Activated CD4-positive, CD25-positive, alpha-beta regulatory T cell treated with anti-CD3 and anti-CD28 coated beads, Interleukin-2, amount 50 U/mL, for 16 hours (primary cell): ENCODE measurements at places on chromosomes 7 and 10.
A peak's percentile ranks its signal among the peaks of the same experiment; 100 is the strongest.

DNA sequence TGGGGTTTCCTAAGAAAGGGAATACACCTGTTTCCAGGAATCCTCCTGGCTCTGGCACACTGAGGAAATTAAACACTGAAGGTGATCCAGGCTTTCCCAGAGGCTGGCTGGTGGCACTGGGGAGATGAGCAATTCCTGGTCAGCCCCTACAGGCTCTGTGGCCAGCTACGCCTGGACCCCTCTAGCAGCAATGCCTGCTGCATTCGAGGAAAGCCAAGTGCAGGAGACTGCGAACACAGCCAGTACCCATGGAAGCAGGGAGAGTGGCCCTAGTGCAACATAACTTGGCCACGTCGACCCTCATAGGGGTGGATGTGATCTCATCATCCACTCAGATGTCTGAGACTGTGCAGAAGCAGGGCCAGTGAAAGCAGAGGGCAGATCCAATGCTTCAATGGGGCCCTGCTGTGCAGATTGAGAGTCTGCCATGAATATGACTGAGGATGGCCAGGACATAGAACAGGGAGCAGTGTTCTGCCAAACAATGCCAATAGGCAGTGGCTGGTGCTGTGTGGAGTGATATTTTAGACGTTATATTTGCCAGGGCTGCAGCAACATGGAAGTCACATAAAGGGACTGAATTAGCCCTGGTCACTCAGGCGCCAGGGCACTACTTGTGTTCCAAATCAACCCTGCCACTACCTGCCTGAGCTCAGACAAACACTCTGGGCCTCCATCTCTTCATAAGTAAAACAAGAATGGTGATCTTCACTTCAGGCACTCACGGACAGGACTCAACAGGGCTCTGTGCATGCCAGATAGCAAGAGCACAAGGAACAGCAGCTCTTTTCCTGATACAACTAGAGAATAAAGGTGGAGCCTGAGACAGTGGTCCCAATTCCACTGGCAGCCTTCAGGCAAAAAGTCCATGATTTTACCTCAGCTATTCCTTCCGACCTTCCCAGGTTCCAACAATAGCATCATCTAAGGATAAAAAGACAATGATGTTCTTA is 2.4 kb downstream of the ZNF488 start:
- DNase-seq: no peak

- no peak for DNase-seq
Measured at GRCh38 chr10:5528989-5529701, 4.4 kb downstream of the CALML3 start.

DNA sequence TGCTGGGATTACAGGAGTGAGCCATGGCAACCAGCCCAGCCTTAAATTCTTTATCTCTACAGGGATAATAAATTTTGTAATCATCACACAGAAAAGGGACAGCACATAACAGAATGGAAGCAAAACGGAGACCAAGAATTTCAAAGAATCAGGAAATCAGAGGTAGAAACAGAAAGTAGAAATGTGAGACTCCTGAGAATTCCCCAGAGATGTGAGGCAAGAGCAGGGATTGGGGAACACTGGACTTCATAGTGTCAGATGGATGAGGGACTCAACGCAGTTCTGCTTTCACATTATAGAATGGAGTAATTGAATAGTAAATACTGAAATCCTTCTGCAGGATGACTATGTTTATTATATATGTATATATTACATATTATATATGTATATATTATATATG is 52.5 kb upstream of the MPP7 start:
- DNase-seq: no peak

GRCh38 chr7:12028508-12028907 is 182.6 kb upstream of the TMEM106B start:
- DNase-seq: no peak

- no peak for DNase-seq
Measured at GRCh38 chr7:18995811-18996426, 121.5 kb downstream of the TWIST1 start.

GRCh38 chr7:75725306-75725705 is 13.4 kb downstream of the HIP1 start:
- DNase-seq: no peak

- DNase-seq: no peak
Measured at GRCh38 chr7:28135760-28136159, 44.8 kb downstream of the JAZF1 start.

GRCh38 chr7:130492523-130493274 is 814 bp downstream of the MEST start:
- no peak for DNase-seq

- DNase-seq: no peak
Measured at GRCh38 chr7:148058092-148058491, 532.5 kb upstream of the C7orf33 start.

GRCh38 chr7:143257501-143257900 is 5.7 kb upstream of the GSTK1 start:
- no peak for DNase-seq

- no peak for DNase-seq
Measured at GRCh38 chr7:159118197-159118595, 26.5 kb downstream of the VIPR2 start.

GRCh38 chr7:117135553-117135891 is 182.2 kb downstream of the ST7 start:
- no peak for DNase-seq

DNA sequence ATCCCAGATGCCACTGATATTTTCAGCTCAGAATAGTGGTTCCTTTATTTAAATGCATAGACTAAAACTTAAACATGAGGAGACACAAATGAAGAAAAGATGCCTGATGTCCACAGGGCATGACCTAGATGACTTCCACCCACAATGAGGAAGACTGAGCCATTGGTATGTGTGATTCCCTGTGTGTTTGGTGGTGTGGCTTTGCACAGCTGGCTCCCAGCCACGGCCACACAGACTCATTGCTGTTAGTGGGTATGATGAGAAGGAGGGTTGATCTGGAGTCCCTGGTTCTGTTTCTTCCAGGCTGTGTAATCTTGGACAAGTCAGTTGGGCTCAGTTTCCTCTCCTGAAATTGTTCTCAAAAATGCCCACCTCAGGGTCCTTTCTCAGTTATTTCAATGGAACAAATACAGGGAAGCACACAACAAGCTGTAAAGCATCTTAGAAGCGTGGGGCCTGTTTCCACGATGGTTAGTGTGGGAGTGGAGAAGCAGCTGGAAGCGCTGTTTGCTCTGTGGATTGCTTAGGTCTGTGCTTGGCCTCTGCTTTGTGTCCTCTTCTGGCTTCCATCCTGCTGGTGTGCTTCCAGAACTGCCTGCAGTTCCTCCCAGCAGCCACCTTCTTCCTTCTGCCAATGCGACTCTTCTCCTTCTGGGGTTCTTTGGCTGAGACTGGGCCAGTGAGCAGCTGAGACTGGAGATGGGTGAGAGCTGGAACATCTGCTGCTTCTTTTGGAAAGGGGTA is 303.7 kb downstream of the BMPER start:
- no peak for DNase-seq

DNA sequence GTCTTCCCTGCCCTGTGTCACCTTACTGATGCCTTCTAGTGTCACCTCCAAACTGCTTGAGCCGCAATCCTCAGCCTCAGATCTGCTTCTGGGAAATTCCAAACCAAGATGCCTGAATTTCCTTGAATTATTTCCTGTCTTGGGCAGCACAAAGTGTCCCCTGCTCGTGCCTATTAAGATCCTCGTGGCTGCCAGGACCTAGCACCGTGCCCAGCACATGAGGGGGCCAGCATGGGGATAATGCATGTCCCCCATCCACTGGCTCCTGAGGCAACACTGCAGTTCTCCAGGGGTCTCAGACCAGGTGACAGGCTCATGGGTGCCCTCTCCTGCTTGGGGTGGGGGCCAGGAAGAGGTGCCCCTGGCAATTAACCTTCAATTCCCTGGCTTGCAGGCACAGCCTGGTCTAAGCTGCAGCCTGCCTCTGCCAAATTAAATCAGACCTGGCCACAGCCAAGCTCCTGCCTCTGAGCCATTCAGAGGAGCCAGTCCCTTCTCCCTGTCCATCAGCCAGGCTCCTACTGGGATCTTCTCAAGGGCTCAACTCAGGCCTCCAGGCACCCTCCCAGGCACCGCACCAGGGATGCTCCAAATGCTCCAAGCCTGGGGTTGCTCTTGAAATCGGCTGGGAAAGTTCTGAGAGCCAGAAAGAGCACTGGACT is 146.6 kb downstream of the SH3PXD2A start:
- DNase-seq: no peak

GRCh38 chr10:97511711-97512440 is 13.2 kb downstream of the UBTD1 start:
- DNase-seq: no peak

GRCh38 chr10:133445268-133445732 is 8.4 kb upstream of the SCART1 start:
- no peak for DNase-seq

DNA sequence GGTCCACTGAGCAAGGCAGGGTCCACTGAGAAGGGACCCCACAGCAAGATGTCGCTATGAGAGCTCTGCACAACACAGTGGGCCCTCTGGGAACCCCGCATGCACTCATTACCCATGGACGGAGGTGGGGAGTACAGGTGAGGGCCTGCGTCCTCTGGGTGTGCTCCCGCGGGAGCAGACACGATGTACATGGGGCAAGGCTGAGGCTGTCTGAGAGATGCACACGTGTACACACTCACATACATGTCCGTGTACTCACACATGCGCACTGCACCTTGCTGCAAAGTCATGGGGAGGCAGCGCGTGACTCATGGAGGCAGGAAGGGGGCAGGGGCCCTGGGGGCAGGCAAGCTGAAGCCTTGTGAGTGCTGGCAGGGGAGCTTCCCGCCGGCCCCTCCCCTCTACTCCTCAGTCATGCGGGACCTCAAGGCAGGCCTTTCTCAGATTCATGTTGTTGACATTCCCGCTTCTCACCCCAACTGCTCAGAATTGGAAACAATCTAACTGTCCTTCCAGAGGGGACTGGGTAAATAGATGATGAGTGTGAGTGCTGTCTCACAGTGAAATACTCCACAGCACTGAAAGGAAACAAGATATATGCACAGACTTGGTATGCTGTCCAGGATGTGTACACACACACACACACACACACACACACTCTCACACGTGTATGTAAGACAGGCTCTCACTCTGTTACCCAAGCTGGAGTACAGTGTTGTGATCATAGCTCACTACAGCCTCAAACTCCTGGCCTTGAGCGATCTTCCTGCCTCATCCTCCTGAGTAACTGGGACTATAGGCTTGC is 40.0 kb downstream of the GOLGA7B start:
- no peak for DNase-seq

DNA sequence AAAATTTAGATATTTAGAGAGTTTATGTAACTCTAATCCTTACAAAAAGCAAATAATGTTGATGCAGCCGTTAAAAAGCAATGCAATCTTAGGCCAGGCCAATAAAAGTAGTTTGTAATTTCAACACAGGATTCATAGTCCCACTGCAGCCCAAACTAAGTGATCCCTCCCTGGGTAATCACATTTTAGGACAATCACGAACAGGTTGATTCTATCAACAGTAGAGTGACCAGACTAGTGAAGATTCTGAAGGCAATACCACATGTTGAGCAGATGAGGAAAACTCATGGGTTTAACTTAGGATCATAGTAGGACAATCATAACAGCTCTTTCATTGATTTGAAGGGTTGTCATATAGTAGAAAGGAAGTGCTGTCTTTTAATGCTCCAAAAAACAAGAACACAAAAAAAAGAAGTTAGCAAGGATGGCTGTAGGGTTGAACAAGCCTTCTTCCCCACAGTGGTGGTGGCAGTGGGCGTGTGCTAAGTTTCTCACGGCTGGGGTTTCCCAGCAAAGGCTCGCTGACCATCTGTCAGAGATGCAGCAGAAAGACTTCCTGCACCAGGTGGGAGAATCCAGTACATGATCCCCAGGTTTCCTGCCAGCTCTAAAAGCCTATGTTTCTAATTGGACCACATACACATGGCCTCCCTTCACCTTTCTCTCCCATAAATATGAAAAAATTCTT is 212.2 kb downstream of the CHRM2 start:
- DNase-seq: no peak

GRCh38 chr10:17273403-17273802 is 45.4 kb downstream of the VIM start:
- DNase-seq: no peak

GRCh38 chr10:4306871-4307270 is 519.1 kb upstream of the AKR1E2 start:
- no peak for DNase-seq

- DNase-seq: no peak
Measured at GRCh38 chr10:4733843-4734224, 92.2 kb upstream of the AKR1E2 start.

GRCh38 chr7:150514748-150515222 is at the start of gene GIMAP7:
GIMAP7 (plus strand) TSS chr7:150514872; CDS start chr7:150519975, 5,103 bp downstream.
- peak; percentile 37 for DNase-seq

- no peak for DNase-seq
Measured at GRCh38 chr7:17094963-17095574, 203.4 kb upstream of the AHR start.

- DNase-seq: no peak
Measured at GRCh38 chr7:28818996-28819395, 139.1 kb downstream of the TRIL start.

GRCh38 chr10:16789261-16789660 is 28.0 kb downstream of the RSU1 start:
- DNase-seq: no peak

DNA sequence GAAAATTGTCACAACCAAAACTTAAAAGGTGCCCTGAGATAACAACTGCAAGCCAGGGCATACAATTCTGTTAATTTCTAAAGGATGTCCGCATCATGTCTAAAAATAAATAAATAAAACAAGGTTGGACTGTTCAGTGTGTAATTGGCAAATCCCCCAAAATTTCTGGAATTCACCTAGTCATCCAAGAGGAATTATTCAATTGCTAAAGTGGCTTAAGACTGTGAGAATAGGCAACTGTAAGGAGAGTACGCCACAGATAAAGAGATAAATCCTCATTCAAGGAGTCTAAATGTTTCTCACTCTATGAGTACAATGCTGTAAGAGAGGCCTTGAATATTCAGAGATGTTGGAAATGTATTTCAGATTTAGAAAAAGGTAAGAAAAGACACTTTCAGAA is 37.2 kb downstream of the PIK3AP1 start:
- no peak for DNase-seq

- DNase-seq: no peak
Measured at GRCh38 chr10:51074238-51075028, at the start of gene PRKG1. PRKG1 (plus strand) TSS chr10:51074487.

DNA sequence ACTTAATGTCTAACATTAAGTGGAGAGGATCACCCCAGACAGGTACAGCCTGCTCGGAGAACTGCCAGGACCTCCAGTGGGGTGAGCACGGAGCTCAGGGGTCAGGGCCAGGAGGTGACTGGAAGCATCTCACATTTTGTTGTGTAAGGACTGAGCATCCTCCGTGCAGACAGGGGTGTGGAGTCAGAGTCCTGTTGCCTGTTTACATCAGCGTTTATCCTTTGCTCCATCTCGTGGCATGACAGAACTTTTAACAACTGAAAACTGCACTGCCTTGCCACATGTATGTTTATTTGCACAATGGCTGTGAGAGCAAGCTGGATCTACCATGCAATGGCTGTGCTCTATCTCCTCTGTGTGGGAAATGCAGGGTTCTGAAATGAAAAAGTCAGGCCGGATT is 175.4 kb upstream of the AKR1E2 start:
- DNase-seq: no peak

DNA sequence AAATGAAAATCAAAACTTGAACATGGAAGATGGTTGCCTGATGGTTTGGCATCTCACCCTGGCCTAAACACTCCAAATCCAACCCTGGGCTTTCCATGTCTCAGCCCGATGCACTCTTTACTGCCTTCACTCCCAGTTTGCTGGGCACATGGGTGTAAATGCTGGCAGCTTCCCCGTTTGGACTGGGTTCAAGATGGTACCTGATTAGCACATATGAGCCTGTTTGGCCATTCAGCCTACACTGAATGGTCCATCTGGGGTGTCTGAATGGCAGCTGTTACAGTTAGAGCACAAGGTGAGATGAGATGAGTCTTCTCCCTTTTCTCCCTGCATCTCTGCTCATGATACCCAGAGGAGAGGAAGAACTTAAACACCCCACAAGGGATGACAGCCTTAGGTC is 37.1 kb downstream of the ATXN7L1 start:
- no peak for DNase-seq
